ENCODE measurements at places on chromosomes 7 and 10.

- no peak for DNase-seq
These were observed 300.9 kb downstream of the NEBL start for GRCh38 chr10:20596065-20596755.

DNA sequence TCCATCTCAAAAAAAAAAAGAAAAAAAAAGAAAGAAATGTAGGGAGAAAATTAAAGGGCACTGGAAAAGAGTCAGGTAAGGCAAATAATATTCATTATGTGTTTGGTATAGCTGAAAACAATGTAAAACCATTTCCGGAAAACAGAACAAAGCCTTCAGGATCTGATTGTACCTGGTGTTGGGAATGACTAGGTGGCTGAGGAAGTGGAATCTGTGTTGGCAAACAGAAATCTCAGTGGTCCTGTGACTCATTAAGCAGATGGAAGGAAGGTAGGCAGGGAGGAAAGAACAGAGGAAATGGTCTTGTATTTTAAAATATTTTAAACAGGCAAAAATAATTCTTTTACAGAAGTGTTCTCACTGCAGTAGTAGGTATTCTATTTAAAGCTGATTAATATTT lies 55.7 kb upstream of the GATA3 start:
- DNase-seq = no peak

DNA sequence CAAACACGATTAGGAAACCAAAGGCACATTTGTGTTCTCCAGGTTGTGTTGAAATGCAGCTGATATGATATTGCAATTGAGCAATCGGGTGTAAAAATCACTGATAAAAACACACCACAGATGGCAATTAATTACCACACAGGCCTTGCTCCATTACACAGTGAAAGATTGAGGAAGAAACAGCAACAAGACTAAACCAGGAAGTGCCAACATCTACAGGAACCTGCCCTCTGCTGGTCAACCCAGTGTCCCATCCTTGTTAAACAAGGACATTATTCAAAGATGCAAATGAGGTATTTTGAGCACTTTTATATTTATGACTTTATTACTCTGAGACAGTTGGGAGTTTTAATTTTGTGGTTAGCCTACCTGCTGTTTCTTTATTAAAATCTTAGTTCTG lies 765.6 kb upstream of the GHITM start:
- no peak for DNase-seq

- DNase-seq = no peak
These were observed 380.9 kb downstream of the LRRTM3 start for GRCh38 chr10:67306588-67307205.

- DNase-seq = no peak
These were observed 68.1 kb downstream of the EXOC6 start for GRCh38 chr10:92916433-92916832.

GRCh38 chr7:69744026-69744425 lies 145.8 kb downstream of the AUTS2 start:
- DNase-seq = no peak

DNA sequence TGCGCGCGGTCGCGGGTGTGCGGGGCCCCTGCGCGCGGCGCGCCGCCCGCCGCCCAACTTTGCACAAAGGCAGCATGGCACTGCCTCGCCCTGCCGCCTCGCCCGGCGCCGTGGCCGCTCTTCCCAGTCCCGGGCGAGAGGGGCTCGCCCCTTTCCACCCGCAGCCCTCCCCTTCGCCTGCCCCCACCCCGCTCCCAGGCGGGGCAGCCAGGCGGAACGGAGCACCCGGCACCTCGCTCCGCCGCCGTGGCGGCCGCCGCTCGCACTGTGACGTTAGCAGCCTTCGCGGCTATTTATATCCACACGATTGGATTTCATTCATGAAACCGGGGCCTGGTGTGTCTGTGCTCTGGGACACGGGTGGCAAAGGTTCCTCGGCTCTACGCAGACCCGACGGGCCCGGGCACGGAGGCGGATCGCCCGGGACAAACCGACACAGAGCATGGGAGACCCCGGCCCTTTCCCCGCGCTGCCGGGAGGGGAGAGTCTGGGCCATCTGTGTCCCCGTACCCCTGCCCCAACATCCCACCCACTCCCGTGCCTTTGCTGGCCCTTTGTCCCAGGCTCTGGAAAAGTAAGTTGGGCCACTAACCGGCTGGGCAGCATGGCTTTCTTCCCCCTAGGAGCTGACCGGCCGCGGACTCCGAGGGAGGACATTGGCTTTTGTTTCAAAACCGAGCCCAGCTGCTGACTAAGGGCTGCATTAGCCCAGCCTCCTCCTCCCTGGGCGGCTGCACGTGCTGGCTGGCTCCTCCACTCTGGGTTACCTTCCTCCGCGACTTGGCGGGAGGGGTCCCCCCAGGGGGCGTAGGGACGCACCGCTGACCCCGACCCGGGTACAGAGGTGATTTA lies at the start of gene RHOBTB1:
Gene RHOBTB1, minus strand, starts transcription at position 128 of the 852 bp plus-strand sequence. CDS start 32,643 bp downstream, outside the sequence.
- DNase-seq = peak; percentile 74

DNA sequence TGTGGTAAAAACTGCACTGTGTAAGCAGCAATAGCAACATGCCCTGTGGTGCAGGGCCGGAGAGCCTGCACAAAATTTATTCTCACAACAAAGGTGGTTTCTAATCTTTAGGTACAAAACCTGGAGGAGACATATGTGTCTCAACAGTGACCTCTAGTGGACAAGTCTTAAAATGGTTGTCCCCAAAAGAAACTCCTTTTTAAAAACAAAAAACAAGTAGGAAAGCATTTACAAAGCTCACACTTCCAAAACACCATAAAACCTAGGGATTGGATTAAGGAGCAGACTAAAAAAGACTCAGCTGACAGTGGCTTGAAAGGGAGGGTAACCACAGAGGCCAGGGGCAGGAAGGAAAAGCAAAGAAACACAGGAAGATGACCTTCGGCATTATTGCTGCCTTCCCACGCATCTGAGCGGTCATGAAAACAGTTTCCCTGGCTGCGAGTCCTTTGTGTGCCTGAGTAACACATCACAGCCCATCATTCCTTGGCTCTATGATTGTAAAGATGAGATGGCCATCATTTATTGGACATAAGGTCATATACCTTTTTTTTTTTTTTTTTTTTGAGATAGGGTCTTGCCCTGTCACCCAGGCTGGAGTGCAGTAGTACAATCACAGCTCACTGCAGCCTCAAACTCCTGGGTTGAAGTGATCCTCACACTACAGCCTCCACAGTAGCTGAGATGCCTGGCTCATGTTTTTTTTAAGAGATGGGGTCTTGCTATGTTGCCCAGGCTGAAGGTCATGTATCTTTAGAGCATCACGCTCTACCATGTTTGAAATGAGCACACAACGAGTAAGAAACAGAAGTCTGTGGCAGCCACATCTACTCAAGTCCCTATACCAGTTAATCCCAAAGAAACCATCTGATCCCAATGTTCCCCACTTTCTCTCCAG lies 39.5 kb downstream of the RSU1 start:
- DNase-seq = peak; percentile 28

DNA sequence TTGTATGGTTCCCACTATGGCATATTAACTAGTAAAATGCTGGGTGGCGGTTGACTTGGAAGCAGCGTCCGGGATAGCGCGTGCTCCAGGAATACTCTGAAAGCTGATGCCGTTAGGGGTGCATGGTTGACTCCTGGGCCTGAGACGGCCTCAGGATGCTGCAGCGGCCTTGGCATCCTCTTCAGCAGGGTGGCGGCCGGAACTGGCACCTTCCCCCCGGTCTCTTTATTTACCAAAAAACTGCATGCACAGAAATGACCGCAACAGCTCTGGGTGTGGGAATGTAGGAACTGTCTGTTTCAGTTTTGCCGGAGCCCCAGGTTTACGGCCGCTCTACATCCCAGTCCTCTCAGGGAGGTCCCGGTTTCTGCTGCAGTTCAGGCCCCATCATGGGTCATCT lies 28.8 kb downstream of the PFKP start:
- peak; percentile 57 for DNase-seq

- no peak for DNase-seq
These were observed 73.0 kb downstream of the NEUROD6 start for GRCh38 chr7:31267486-31267885.

DNA sequence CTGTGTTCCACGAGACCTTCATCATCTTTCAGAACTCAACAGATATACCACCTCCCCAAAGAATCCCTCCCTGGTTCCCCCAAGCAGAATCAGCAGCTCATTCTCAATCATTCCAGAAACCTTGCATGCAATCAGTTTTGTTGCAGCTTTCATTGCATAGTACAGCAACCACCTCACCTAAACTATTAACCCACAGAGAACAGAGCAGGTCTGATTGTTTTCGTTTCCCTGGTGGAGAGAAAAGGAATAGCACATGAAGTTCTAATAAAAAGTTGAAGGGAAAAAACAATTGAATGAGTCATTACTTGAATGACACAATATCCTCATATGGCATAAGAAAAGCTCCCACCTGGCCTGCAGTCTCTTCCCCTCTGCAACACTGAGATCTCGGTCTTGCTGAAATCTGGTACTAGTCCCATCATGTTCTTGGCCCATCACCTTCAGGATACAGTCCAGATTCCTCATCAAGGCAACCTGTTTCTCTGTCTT lies 147.1 kb upstream of the GDF10 start:
- no peak for DNase-seq

DNA sequence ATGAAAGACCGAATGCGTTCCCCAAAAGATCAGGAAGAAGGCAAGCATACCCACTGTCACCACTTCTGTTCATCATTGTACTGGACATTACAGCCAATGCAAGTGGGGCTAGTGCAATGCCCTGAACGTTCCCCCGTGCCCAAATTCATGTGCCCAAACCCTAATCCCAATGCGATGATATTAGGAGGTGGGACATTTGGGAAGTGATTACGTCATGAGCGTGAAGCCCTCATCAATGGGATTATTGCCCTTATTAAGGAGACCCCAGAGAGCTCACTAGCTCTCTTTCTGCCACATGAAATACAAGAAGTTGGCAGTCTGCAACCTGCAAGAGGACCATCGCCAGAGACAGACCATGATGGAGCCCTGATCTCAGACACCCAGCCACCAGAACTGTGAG lies 511.4 kb upstream of the TPK1 start:
- DNase-seq = no peak

DNA sequence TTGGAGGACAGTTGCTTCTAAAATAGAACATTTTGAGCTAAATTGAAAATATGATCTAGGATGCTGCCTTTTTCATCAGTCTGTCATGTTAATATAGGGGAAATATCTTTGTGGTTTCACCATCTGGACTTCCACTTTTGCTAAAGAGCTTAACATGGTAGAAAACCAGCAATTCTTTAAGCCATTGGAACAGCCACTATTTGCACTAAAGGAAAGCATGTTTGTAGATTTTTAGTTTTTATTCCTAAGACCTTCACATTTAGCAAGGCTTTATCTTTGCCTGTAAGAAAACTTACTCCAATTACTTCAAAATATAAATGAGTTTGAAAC lies 291.0 kb downstream of the RNLS start:
- no peak for DNase-seq

DNA sequence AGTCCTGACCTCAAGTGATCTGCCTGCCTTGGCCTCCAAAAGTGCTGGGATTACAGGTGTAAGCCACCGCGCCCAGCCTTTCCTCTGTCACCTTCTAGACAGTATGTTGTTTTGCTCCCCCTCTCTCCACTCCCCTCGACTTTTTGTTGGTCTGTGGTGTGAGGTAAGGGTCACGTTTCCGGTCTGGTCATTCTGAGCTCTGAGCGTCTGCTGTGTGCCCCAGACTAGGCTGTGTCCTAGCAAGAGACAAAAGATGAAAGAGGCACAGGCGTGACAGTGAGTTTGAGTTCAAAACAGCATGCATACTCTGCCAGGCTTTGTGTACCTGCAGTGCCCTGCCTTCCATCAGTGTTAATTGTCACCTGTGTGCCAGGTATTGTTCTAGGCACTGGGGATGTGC lies 87.4 kb upstream of the PPIF start:
- DNase-seq = no peak

- no peak for DNase-seq
These were observed 31.1 kb downstream of the KAZALD1 start for GRCh38 chr10:101092881-101093354.

DNA sequence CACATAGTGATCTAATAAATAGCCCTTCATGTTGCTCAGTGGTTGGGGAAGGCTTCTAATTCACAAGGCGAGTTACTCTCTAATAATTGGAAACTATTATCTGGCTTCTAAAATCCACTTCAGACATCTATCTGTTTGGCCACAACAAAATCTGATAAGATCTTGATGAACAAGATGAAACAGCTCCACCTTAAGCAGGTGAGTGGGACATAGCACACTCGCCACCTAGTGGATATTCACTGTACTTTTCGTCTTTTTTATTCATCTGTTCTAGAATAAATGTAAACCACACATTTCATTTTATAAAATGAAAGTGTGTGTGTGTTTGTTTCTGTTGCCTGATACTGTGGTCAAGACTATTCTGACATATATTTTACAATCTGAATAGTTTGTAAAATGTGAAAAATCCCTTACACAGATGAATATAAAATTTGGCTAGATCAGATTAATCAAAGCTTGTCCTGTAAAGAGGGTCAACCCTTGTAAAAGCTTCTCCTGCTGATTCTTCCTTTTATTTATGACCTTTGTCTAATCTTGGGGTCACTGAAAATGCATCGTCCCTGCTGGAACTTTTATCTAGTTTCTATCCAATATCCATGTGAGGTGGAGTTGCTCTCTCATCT lies 26.5 kb upstream of the CNTNAP2 start:
- peak; percentile 6 for DNase-seq
